ENCODE measurements at places on chromosomes 12 and 14.

DNA sequence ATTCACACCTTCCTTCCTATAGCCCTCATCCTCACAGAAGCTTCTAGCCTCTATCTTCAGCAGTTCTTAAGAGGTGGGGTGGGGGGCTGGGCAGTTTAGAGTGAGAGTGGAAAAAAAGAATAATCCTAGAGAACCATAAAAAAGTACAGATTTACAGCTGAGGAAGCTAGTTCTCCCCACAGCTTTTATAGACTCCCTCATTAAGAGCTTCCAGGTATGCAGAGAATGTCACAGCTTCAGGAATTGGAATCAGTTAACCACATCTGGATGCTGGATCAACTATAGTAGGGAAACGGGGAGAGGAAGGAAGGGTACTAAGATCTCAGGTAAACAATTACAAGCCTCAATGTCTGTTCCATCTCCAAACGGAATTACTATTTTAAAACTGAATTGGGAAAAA is 12.3 kb downstream of the GDF11 start:
- DNase-seq, result no peak

DNA sequence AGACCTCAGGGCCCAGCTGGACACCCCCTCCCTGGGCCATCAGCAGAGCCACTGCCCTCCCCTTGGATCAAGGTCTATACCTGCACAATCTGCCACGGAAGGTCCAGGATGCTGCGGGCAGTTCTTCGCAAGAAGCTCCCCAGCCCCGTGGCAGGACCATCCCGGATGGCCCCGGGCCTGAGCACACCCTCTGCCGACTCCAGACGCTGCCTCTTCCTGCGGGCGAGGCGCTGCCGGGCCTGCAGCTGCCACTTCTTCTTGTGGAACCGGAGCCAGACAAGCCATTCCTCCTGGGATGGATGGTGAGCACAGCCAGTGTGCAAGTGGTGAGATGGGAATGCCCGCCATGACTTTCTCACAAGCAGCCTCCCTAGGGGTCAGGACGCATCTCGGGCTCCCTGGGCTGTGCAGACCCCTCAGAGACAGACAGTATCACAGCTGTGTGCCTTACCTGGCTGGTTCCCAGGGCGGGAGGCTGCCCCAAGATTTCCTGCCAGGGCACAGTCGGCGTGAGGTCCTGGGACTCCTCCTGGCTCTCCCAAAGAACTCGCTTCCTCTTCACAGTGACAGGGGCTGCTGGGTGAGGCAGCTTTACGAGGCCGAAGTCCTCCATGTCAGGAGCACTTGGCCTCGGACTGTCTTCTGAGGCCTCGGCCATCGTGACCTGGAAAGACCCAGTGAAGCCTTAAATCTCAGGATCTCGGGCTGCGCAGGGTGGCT is 30.8 kb downstream of the P2RX2 start:
- DNase-seq, result no peak

- no peak for DNase-seq
Observed at GRCh38 chr14:68343534-68344118, 449.2 kb downstream of the ZFP36L1 start.

DNA sequence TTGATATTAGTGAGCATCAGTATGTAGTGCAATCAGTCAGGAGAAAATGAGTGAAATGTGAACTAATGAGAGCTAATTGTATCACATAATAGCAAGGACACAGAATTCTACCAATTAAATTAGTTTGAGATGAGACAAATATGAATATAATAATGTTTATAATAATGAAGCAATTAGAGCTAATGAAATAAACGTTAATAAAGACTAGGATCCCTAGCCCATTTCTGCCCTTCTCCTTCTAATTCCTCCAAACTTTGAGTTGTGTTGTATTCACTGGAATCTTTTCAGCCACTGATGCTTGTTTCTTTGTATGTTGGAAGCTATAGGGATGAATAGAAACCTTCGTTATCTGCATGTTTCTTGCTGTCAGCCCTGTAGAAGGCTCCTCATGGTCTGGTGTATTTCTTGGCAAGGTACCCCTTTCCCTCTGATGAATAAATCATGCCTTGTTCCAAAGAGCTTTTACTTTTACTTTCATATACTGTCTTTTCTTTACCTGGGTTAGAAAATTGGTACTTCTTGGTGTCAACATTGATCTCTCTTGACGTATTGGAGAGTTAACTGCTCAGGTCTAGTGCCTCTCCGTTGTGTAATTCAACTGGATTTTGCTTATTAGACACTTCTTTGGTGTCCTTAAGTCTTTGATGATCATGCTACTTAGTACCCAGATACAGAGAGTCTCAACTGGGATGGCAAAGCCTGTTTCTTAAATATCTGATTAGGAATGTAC is 154.8 kb downstream of the PTCSC3 start:
- DNase-seq, result no peak

GRCh38 chr12:51972849-51973273 is 21.4 kb downstream of the ACVR1B start:
- peak; percentile 26 for DNase-seq

DNA sequence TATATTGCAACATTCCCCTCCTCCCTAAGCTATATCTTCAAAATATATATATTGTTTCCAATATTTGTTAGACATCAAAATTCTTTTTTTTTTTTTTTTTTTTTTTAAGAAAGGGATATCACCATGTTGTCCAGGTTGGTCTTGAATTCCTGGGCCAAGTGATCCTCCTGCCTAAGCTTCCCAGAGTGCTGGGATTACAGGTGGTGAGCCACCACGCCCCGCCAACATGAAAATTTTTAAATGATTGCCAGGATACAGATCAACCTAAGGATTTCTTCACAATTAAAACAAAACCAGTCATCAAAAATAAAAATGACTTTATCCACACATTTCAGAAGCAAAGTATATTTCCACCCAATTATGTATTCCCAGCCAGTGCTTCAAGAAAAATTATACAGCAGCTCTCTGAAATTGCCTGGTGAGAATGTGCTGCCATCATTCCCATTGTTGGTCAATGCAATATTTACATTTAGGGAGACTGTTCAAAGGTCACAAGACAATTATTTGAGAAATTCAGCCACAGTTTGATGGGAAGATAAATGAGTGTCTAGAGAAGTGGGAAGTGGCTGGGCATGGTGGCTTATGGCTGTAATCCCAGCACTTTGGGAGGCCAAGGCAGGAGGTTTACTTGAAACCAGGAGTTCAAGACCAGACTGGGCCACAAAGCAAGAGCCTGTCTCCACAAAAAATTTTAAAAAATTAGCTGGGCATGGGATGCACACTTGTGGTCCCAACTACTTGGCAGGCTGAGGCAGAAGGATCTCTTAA is 141.7 kb upstream of the AMIGO2 start:
- no peak for DNase-seq
